Right cardiac atrium (tissue), 5 donors: ENCODE measurements at places on chromosomes 6 and 20.

DNA sequence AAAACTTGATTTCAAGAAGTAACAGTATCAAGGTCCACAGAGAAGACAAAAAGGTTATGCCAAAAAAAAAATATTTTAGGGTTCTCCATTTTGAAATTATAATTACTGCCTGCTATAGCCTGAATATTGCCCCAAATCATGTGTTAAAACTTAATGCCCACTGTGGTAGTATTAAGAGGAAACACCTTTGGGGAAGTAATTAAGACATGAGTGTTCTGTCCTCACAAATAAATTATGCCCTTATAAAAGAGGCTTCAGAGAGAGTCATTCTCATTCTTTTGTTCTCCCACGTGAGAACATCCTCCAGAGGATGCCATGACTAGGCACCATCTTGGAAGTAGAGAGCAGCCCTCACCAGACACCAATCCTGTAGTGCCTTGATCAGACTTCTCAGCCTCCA, 66.2 kb downstream of the GMDS start:
- DNase-seq, result no peak

- no peak for DNase-seq
Observed at GRCh38 chr6:45377043-45377553, 636 bp downstream of the SUPT3H start.

DNA sequence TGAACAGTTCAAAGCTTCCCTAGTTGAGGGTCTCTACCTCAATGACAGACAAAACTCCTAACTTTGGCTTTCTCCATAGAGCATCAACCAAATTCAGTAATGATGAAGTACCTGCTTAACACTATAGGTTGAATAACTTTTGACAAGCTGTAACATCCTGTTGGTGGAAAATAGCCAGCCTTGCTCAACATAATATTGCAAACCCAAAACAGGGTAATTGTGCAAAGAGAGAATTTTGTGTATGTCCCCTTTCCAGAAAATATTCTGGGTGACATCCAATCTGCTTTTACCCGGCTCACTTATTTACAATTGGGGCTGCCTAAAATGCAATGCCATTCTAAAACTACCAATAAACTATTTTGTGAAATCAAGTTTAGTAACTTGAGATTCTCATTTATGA, 72.8 kb downstream of the ATXN1 start:
- no peak for DNase-seq

DNA sequence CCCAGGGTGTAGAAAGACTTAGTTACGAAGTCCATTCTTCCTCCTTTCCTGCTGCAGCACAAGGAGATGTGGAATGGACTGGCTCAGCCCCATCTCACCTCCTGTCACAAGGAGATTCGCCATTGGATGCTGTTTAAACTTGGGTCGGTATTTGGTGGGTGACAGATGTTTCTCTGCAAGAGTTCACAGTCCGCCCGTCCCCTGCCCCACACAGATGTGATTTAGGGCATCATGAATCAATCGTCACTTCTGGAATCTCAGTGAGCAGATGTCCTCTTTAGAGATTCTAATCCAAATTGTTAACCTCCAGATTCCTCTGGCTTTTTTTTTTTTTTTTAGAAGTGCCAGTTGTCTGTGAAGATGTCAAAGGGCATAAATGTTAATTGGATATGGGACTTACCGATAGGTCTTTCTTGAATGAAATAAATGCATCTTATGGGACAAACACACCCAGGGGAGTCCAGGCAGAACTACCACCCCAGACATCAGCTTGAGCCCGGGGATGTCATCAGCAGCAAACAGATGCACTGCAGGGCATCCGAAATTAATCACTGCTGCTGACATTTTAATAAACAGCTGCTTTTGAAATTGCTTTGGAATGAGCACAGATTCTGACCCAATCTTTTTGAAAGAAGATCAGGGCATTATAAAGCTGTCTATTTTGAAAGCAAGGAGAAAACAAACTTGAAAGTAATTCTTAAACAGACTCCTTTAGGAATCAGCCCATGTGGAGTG, 117.6 kb upstream of the CDH4 start:
- DNase-seq, result no peak

DNA sequence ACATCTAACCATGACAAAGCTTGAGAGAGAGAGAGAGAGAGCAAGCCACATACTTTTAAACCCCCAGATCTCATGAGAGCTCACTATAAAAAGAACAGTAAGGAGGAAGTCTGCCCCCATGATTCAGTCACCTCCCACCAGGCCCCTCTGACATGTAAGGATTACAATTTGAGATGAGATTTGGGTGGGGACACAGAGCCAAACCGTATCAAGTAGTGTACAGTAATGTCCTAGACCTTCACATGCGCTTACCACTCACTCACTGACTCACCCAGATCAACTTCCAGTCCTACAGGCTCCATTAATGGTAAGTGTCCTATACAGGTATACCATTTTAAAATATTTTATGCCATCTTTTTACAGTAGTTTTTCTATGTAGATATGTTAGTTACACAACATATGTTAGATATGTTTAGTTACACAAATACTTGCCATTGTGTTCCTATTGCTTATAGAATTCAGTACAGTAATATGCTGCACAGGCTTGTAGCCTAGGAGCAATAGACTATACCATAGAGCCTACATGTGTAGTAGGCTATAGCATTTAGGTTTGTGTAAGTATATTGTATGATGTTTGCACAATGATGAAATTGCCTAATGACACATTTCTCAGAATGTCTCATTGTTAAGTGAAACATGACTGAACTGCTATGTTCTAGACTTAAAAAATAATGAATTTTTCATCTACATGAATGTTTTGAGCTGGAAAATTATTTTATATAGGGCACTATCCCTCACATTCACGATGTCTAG, 11.7 kb downstream of the TSPYL1 start:
- DNase-seq, result no peak

- no peak for DNase-seq
Observed at GRCh38 chr6:74609871-74610270, 596.0 kb downstream of the COL12A1 start.
